ENCODE measurements at places on chromosomes 4 and X.
A peak's percentile ranks its signal among the peaks of the same experiment; 100 is the strongest.

GRCh38 chrX:119942831-119943184 lies 743 bp downstream of the NKAP start:
- no peak for DNase-seq

GRCh38 chr4:109985993-109986974 lies 73.6 kb downstream of the EGF start:
- DNase-seq = no peak

DNA sequence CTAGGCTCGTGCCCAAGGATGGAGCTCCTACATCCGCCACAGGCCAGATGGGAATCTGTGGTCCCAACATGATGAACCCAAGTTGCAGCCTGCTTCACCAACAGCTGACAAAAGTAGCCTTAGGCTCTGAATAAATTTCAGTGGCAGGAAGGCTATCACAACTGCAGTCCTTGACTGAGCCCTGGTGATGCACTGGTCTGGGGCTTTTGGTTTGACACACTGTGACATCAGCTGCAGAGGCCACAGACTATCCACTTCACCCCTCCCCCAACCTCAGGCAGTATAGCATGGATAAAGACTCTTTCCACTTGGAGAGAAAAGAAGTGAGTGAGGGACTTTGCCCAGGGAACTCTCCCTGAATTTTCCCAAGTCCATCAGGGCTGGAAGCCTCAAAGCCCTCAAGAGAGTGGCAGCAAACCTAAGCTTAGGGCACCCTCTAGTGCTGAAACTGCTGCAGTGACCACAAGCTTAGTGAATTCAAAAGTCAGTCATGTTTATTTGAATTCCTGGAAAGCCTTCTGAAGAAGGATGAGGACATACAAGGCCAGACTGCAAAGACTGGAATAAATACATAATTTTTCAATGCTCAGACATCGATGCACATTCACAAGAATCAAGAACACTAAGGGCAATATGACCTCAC lies 135.0 kb upstream of the TENT5D start:
- no peak for DNase-seq

- no peak for DNase-seq
Observed at GRCh38 chr4:54050214-54050904, 14.0 kb downstream of the CHIC2 start.

DNA sequence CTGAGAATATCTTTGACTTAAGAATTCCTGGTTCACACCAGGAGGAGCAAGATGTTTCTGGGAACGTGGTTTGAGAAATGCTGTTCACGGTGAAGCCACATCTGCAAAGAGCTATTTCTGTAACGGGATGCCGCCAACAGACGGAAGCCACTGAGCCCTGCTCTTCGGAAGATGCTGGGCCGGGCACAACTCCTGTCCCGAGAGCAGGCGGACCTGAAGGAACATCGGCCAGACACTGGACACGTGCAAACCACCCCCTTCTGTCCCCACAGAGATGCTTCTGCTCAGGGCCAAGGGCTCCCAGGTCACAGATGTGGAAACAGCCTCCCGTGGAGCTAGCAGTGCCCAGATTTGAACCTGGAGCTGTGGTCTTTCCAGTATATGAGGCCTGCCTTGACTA lies 24.3 kb downstream of the HMX1 start:
- DNase-seq = peak; percentile 38

GRCh38 chrX:100328351-100328750 lies 81.7 kb downstream of the PCDH19 start:
- no peak for DNase-seq

GRCh38 chrX:84248226-84248625 lies 60.2 kb upstream of the RPS6KA6 start:
- no peak for DNase-seq

- no peak for DNase-seq
Observed at GRCh38 chr4:3193531-3194203, 55.3 kb upstream of the MSANTD1 start.

- DNase-seq = no peak
Observed at GRCh38 chr4:174789657-174790056, 39.4 kb downstream of the GLRA3 start.

DNA sequence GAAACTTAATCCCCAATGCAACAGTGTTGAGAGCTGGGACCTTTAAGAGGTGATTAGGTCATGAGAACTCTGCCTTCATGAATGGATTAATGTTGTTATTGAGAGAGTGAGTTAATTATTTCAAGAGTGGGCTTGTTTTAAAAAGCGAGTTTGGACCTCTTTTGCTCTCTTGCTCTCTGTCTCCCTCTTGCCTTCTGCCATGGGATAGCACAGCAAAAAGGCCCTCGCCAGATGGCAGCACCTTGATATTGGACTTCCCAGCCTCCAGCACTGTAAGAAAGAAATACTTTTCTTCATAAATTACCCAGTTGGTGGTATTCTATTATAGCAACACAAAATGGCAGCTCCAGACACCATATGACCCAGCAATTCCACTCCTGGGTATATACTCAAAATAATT lies 7.0 kb upstream of the ATP6AP2 start:
- DNase-seq = no peak

- no peak for DNase-seq
Observed at GRCh38 chrX:127873637-127874036, 178.6 kb downstream of the ACTRT1 start.

GRCh38 chrX:15646543-15646942 lies 18.1 kb downstream of the CLTRN start:
- DNase-seq = no peak

GRCh38 chrX:82816562-82816961 lies 691.5 kb upstream of the POU3F4 start:
- no peak for DNase-seq

DNA sequence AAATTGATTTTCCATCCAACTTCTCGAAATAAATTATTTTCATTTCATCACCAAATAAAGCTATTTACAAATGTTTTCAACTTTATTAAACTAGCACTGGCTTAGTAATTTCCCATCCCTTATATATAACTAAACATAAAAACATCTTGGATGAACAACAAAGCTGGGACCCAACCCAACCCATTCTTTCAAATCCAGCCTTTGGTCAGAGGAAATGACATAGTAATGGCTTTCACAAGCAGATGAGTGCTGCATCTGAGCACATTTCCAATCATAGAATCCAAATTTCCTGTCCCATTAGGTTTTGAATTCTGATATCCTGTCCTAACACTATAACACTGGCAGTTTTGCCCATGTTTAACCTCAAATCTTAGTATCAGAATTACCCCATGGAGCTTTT lies 7.9 kb upstream of the EMCN start:
- no peak for DNase-seq

Measured in right lobe of liver (tissue), 6 donors.